ENCODE measurements at places on chromosomes 4 and X.

DNA sequence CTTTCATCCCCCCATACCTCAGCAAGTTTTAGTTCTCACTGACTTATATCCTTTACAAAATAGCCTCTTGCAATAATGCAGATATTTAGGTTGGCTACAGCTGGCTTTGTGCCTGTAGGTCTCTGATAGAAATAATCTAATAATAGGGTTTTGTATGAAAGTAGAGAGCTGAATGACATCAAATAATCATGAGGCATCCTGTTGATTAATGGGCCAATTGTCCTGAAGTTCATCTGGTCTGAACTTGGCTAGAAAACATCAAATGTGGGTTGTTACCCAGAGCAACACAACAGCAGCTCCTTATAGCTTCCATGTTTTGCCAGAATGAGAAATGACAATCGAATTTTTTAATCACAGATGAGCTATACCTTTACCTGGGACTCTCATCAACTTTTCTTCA, 19.2 kb upstream of the LHFPL1 start:
- no peak for DNase-seq

DNA sequence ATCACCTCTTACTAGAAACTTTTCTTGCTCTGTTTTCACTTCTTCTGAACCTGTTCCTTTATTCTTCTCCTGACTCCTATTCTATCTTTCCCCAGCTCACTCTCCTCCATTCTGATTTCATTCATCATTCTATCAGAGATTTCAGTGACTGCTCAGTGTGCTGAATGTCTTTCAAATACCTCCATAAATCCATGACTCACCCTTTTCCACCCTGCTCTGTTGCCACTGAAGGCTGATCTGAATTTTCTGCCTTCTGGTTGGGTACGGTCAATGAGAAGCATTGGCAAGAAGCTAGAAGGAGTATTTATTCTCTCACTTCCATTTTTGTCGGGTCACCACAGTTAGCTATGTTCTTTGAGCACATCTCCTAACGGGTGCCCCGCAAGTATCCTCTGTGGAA, 265.9 kb downstream of the CBLL2 start:
- DNase-seq = no peak

GRCh38 chr4:2313366-2313765, 51.5 kb upstream of the MXD4 start:
- no peak for DNase-seq

GRCh38 chr4:112516066-112516470, at the start of gene NEUROG2:
TSS of gene NEUROG2 (minus strand) at chr4:112516180. CDS start at chr4:112515475, 705 bp downstream.
- DNase-seq = no peak

- no peak for DNase-seq
Observed at GRCh38 chrX:13852001-13852695, 35.3 kb upstream of the GPM6B start.

GRCh38 chrX:9130031-9130430, 96.1 kb upstream of the FAM9B start:
- DNase-seq = no peak

- no peak for DNase-seq
Observed at GRCh38 chr4:110296892-110297291, 98.5 kb upstream of the ELOVL6 start.

- no peak for DNase-seq
Observed at GRCh38 chr4:21077967-21078366, 377.7 kb downstream of the PACRGL start.

- no peak for DNase-seq
Observed at GRCh38 chr4:6074758-6075157, 56.5 kb upstream of the C4orf50 start.

GRCh38 chr4:138674209-138674608, 341.4 kb upstream of the NOCT start:
- DNase-seq = no peak

- DNase-seq = peak; percentile 41
Observed at GRCh38 chr4:83548151-83548905, 12.4 kb downstream of the GPAT3 start.

- no peak for DNase-seq
Observed at GRCh38 chr4:38605181-38605752, 58.7 kb upstream of the KLF3 start.

GRCh38 chr4:168631241-168632162, 134.7 kb downstream of the PALLD start:
- DNase-seq = no peak

Data from stimulated activated CD8-positive, alpha-beta memory T cell treated with anti-CD3 and anti-CD28 coated beads, Interleukin-7, amount 100 ng/mL, for 4 hours (primary cell).